Stimulated activated CD8-positive, alpha-beta memory T cell treated with anti-CD3 and anti-CD28 coated beads, Interleukin-7, amount 100 ng/mL, for 1 hour (primary cell): ENCODE measurements at places on chromosomes 6 and 20.

DNA sequence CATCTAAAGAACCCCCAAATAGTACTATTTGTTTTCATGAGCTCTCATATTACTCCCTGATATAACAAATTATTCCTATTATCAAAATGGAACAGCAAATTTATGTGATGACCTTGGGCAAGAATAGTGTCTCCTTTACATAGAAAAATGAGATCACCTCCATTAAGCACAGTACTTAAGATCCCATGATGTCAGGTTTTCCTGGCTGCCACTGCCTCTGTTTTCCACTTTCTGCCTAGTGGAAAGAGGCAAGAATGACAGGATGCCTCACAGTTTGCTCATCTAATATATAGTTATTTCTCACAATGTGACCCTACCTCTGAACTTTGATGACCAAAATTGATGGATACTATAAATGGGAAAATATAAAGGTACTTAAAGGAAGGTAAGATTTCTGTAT, 260.1 kb upstream of the SGK1 start:
- DNase-seq = no peak

GRCh38 chr20:53547664-53548239, 45.9 kb downstream of the ZNF217 start:
- DNase-seq = no peak

- DNase-seq = no peak
Observed at GRCh38 chr6:41049521-41049920, 3.5 kb upstream of the APOBEC2 start.

- DNase-seq = no peak
Observed at GRCh38 chr20:22821081-22821727, 213.9 kb upstream of the SSTR4 start.

DNA sequence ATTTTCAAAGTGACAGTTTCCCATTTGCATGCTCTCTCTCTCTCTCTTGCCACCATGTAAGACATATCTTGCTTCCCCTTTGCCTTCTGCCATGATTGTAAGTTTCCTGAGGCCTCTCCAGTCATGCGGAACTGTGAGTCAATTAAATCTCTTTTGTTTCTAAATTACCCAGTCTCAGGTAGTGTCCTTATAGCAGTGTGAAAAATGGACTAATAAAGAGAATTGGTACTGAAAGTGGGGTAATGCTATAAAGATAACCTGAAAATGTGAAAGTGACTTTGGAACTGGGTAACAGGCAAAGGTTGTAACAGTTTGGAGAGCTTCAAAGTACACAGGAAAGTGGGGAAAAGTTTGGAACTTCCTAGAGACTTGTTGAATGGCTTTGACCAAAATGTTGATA, 389.8 kb downstream of the GRIK2 start:
- no peak for DNase-seq

DNA sequence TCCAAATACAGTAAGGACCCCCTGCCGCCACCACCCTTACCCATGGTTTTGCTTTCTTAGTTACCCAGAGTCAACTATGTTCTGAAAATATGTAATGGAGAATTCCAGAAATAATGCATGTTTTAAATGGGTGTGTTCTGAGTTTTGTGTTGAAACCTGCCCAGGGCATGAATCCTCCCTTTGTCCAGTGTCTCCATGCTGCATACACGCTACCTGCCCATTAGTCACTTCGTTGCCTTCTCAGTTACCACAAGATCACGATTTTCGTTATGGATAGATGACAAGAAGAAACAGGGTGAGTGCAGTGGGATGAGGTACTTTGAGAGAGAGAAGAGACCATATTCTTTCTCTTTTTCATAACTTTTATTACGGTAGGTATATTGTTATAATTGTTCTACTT, 10.6 kb downstream of the FARS2 start:
- DNase-seq = no peak
